ENCODE measurements at places on chromosomes 1 and 21.
A peak's percentile ranks its signal among the peaks of the same experiment; 100 is the strongest.

GRCh38 chr1:231750296-231750695 lies 123.7 kb downstream of the DISC1 start:
- no peak for DNase-seq

GRCh38 chr1:43232482-43232881 lies 37.3 kb upstream of the TMEM125 start:
- no peak for DNase-seq

DNA sequence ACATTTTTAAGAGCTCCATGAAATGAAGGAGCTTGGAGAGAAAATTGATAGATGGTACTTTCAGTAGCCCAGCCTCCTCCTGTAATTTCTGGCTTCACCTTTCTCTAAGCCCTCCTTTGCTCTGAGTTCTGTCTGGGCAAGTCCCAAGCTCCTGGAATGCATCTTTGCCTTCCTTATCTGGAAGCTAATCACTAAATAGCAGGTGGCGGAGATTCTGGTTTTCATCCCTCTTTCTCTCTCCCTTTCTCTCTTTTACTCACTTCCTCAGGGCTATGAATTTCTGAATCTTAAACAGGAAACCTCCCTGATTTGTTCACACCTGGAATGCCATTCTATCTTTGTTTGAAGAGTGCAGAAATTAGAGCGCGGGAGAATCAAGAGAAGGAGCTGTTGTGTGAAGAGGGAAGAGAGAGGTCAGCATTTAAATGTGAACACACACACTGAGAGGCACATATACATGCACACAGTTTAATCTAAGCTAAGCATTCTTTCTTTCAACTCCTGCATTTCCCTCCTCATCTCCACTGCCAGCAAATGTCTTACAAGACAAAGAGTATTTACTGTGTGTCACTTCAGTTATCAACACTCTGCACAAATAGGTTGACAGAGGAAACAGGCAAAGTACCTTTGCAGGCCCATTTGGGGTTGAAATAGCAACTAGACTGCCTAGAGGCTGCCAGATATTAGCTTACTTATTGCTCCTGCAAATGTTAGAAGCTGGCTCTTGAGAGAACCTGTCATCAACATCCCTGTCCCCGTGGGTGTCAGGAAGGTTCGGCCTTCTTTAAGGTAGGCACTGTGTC lies 199.4 kb upstream of the CAMK1G start:
- DNase-seq, result no peak

DNA sequence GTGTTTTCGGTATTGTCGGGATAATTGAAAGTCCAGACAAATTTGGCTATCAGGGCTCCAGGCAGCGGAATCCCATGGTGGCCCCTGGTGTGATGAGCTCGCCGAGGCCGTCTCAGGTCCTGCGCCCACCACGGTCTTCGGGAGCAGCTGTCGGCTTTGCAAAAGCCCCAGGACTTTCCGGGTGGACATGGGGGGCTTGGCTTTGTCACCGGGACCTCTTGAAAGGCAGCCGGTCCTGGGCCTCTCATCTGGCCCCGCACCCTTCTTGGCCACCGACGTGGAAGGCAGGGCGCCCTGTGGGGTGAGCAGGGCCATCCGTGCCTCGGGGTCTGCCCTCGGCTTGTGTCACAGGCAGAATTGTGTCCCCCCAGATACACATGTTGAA lies 87.1 kb upstream of the ACTRT2 start:
- no peak for DNase-seq

GRCh38 chr1:16140068-16140596 lies 15.7 kb downstream of the EPHA2 start:
- DNase-seq, result no peak

DNA sequence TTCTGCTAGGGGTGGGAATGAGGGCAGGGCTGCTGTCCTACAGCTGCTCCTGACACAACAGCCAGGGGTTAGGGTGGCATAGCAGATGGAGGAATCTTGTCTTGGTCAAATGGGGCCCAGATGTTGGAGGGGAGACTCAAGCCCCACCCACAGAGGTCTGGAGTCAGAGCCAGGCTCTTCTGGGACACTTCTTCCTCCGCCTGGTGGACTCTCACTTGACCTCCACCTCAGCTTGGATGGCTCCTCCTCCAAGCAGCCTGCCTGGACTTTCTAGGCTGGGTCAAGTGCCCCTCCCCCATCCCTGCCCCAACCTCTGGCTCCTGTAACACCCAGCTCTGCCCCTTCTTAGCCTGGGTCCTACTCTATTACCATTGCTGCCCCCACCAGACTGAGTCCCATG lies 35.5 kb downstream of the EPHA2 start:
- DNase-seq, result no peak

- no peak for DNase-seq
Observed at GRCh38 chr1:150807249-150808023, 624 bp downstream of the CTSK start.

- no peak for DNase-seq
Observed at GRCh38 chr1:76948846-76949245, 81.6 kb downstream of the ST6GALNAC5 start.

GRCh38 chr1:10644307-10645128 lies 151.9 kb downstream of the CASZ1 start:
- no peak for DNase-seq

DNA sequence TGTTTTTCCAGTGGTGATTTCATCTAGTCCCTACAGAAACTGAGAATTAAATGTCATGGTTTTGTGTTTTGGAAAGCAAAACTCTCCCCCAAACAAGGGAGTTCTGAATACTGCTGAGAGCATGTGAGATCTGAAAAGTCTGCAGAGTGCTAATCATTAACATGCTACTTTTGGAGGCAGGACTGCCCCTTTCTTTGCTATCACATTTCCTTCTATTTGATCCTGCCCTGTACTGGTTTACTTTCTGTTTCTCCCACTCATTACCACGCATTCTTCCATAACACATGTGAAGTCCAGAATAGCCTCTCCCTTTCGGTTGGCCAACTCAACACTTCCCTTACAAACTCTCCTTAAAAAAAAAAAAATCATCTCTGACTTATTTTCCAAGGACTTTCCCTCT lies 63.6 kb downstream of the GADD45A start:
- peak; percentile 83 for DNase-seq

DNA sequence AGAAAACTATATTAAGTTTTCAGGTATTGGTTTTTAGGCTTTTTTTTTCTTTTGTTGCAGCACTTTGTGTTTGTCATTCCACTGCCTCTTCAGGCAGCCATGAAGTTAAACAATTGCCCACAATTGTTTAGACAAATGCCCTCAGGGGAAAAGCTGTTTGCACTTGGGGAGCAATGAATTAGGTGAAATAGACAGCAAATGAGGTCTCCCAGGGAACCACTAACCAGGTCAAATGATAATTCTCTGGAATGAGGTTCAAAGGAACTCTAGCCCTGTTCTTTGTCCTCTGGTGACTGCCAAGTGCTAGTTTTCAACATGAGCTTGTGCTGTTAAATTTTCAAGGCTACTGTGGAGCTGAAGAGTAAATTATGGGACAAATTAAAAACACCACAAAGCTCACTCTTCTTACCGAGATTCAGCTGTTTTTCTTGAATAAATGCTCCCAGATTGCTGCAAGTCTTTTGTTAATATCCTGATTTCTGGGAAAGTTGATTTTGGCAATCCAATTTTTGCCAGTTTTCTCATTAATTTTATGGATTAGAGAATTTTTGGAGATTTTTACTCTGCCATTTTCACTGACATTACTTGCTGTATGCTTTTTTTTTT lies 15.1 kb upstream of the MAB21L3 start:
- no peak for DNase-seq

DNA sequence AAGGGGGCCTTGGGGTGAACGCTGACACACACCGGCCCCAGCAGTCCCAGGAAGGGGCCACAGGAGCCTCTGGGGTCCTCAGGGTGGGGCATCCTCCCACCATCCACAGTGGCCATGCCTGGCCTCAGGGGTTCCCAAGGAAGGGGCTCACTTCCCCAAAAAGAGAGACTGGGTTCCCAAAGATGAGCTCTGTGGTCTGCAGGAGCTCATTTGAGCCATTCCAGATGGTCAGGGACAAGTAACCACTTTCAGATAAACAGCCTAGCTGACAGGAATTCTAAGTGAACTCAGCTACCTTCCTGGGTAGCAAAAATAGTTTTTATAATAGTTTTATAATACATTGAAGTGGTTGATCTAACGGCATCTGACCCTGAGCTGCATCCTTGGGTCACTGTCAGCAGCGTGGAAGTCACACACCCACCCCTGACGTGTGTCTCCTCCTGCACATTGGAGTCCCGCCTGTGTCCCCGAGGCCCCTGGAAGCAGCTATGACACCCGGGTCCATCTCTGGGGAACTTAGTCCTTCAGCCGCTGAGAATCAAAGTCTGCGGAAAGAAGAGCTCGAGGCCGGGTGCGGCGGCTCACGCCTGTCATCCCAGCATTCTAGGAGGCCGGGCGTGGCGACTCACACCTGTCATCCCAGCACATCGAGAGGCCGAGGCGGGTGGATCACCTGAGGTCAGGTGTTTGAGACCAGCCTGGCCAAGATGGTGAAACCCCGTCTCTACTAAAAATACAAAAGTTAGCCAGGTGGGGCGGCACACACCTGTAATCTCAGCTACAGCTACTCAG lies 5.7 kb upstream of the TMEM240 start:
- DNase-seq, result no peak

- no peak for DNase-seq
Observed at GRCh38 chr1:211783266-211783665, 47.3 kb downstream of the LPGAT1 start.

DNA sequence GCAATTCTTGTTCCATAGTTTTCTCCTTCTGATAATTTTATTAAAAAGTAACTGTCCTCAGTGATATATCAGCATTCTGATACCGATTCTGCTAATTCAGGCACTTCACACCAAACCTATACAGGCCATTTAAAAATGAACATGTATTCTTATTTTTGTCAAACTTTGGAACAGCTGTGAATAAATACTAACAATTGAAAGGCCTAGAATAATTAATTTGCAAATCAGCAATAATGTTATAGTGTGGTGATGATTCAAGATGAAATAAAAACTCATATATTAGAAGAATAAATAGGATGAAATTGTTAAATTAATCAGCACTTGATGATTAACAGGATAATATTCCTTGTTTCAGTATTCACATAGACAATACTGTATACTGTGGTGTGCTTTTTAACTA lies 9.9 kb downstream of the CDKN2C start:
- DNase-seq, result no peak

- DNase-seq, result no peak
Observed at GRCh38 chr1:221206076-221206475, 326.8 kb downstream of the HLX start.

- no peak for DNase-seq
Observed at GRCh38 chr1:92736395-92736794, 48.5 kb downstream of the EVI5 start.

GRCh38 chr1:163069142-163069541 lies at the start of gene RGS4:
Gene RGS4, plus strand, starts transcription at chr1:163069361. Its CDS starts 124 bp downstream, at chr1:163069485.
- peak; percentile 37 for DNase-seq

DNA sequence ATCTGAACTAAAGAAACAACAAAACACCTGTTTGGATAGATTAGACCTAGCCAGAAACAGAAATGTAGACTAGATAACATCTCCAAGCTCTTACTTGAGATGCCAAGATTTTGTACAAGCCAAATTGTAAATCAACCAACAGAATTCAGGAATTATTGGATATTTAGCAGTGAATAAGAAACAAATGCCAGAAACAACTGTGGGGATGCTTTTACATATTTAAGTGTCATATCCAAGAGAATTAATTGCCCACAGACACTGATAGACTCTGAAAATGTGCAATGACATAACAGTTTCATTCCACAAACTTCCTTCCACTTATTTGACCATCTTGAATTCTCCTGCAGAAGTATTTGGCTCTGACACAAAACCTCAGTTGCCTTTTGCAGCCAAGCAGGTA lies 92.3 kb downstream of the SGIP1 start:
- no peak for DNase-seq

- no peak for DNase-seq
Observed at GRCh38 chr1:30689901-30690645, 33.3 kb downstream of the MATN1 start.

GRCh38 chr1:42979896-42980800 lies 21.5 kb upstream of the SLC2A1 start:
- DNase-seq, result no peak

DNA sequence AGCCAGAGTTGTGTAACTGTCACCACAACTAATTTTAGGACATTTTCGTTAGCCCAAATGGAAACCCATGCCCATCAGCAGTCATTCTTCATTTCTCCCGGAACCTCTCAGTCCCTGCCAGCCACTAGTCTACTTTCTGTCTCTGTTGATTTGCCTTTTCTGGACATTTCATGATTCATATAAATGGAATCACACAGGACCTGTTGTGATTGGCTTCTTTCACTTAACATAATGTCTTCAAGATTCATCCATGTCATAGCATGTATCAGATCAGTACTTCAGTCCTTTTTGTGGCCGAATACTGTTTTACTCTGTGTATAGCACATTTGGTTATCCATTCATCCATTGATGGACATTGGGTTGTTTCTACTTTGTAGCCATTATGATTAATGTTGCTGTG lies 7.1 kb downstream of the SLC66A1 start:
- DNase-seq, result no peak

- DNase-seq, result no peak
Observed at GRCh38 chr1:180178511-180179161, 24.0 kb downstream of the QSOX1 start.

Measured in H4 (cell line).